ENCODE measurements at places on chromosomes 3 and 15.

- peak; percentile 35 for DNase-seq
These were observed 73.6 kb downstream of the EEFSEC start for GRCh38 chr3:128226795-128227395.

GRCh38 chr3:10508619-10509260 lies 3.4 kb upstream of the ATP2B2 start:
- no peak for DNase-seq

DNA sequence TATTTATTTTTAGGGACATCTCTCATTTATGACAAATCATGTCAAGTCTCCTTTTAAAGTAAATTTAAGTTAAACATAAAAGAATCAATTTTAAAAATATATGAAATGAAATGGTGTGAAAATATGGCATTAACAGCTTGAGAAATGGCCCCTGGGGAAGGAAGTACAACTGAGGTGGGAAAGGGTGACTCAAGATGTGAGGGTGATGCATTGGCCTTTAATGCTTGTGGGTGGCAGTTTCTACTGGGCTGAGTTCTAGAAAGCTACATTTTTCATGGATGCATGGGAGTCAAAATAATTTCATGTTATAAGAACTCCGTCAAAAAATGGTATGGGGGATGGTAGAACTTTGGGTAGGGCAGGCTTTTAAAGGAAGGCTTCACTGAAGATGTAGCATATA lies 708.8 kb upstream of the CFAP20DC start:
- peak; percentile 51 for DNase-seq

DNA sequence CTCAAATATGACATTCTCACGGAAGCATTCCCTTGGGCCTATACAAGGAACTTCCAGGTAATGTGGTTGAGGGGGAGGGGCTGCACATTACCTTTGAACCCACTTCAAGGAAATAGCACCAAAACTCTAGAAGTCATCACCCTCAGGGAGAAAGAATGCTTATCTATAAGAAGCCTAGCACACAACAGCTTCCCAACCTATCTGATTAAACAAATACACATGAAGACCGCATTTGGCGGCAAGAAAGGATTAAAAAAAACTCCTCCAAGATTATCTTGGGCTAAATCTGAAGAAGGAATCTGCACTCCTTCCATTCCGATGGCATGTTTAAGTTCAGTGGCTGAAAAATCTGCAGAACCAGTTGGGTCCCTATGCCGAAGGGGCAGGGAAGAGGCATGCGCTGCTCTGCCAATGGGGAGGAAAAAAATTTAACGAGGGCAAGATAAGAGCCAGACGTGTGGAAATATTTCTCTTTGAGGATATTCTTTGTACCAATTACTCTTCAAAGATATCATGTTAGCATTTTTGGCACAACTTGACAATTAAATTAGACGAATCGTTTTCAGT lies 82.0 kb upstream of the WNT5A start:
- no peak for DNase-seq

DNA sequence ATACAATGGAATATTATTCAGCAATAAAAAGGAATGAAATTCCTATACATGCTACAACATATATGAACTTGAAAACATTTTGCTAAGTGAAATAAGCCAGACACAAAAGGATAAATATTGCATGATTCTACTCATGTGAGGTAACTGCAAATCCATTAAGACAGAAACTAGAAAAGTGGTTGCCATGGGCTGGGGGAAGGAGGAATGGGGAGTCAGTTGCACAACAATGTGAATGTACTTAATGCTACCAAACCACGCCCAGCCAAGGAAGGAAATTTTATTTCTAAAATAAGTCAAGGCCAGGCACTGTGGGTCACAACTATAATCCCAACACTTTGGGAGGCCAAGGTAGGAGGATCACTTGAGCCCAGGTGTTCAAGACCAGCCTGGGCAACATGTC lies 9.8 kb upstream of the GMPPB start:
- DNase-seq: no peak

- DNase-seq: no peak
These were observed 26.0 kb downstream of the SORD start for GRCh38 chr15:45048794-45049631.

DNA sequence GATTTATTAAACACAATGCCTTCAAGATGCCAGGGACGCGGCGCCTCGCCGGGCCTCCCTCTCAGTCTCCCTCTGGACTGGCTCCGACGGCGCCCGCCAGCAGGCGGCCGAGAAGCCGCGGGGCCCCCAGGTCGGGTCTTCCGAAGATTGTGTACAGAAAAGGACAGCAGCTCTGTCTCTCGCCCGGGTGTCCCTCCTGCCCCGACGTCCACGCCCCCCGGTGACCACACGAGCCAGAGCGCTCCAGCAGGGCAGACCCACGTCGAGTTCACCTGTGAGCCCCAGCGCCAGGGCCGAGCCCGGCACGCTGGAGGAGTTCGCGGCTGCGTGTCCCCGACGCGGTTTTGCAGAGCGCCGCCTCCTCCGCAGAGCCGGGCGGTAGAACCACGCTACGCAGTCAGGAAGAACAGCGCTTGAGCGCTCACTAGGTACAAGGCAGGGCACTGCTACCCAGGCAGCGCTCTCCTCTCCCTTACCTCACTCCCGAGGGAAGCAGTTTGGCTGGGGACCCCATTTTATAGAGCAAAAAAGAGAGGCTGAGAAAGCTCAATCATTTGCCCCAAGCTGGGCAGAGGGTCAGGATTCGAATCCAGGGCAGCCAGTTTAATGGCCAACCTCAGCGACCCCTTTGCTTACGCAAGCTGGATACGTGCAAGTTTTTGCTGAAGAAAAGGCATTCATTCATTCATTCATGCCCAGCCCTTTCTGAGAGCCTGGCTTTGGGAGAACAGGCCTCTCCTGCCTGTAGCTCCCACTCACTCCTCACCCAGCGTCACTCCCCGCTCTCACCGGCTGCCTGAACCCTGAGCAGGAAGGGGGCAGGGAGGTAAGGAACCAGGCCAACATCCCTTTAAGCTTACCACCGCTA lies 3.0 kb upstream of the TLE3 start:
- peak; percentile 67 for DNase-seq

- DNase-seq: peak; percentile 12
These were observed 99.2 kb upstream of the TRPM1 start for GRCh38 chr15:31200735-31201151.

DNA sequence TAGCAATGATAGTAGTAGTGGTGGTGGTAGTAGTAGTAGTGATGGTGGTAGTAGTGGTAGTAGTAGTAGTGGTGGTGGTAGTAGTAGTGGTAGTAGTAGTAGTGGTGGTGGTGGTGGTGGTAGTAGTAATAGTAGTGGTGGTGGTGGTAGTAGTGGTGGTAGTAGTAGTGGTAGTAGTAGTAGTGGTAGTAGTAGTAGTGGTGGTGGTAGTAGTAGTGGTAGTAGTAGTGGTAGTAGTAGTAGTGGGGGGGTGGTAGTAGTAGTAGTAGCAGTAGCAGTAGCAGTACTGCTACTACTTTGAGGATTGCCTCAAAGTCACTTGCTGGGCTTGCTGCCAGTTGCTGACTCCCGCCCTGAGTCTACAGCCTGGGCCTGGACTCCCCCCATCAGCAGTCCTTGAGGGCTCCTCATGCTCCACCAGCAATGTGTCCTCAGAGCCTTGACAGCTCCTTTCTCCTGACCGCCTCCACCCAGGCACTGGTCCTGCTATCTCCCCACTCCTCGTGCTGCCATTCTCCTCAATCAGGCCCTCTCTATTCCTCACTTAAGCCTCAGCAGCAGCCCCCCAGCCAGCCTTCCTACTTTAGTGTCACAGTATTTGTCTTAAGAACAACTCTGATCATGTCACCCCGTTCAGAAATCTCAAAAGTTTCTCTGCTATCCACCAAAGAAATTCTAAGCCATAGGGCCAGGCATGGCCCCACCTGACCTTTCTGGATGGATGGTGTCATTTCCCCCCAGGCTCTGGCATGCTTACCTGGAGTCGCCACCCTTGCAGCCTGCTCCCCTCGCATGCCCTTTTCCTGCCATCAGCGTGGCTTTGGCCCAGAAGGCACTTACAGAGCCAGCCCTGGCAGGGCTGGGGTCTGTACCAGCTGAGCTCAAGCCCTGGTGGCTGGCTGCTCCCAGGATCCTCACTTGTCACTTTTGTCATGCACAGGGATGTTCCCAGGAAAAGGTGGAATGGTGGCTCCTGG lies 45.6 kb downstream of the DLEC1 start:
- DNase-seq: peak; percentile 67

- peak; percentile 2 for DNase-seq
These were observed 660.9 kb upstream of the NAALADL2 start for GRCh38 chr3:174198199-174198598.

- no peak for DNase-seq
These were observed 60.5 kb upstream of the KLF13 start for GRCh38 chr15:31265871-31266711.

DNA sequence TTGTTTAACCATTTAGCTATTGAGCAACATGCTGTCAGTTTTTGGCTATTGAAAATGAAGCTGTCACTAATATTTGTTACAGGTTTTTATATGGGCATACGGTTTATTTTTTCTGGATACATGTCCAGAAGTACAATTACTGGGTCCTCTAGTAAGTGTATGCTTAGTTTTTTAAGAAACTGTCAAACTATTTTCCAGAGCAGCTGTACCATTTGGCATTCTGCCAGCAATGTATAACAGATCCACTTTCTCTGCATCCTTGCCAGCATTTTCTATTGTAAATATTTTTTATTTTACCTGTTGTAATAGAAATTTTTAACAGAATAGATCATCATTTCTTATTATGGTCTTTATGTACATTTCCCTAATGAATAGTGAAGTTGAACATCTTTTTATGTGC lies 658.8 kb downstream of the EDEM1 start:
- peak; percentile 2 for DNase-seq

GRCh38 chr15:69272139-69272538 lies 26.6 kb upstream of the PAQR5 start:
- DNase-seq: no peak

GRCh38 chr15:76078285-76078877 lies 18.6 kb downstream of the TMEM266 start:
- no peak for DNase-seq

DNA sequence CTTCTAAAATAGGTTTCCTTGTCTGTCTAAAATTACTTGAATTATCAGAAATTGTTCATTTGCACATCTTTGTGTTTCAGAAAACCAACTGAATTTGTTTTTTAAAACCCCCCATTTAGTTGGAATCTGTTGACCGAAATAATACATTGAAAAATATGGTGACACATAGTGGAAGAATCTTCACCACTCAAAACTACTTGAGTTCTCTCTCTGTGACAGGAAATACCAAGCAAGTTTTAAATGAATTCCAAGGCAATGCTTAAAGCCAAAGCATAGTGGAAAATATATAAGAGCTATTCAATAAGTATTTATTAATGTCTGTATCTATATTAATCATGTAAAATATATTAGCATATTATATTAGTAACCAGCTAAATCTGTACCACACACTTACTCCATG lies 224.9 kb upstream of the COL8A1 start:
- peak; percentile 64 for DNase-seq

- peak; percentile 0 for DNase-seq
These were observed 570.4 kb downstream of the AGBL1 start for GRCh38 chr15:86650094-86650493.

DNA sequence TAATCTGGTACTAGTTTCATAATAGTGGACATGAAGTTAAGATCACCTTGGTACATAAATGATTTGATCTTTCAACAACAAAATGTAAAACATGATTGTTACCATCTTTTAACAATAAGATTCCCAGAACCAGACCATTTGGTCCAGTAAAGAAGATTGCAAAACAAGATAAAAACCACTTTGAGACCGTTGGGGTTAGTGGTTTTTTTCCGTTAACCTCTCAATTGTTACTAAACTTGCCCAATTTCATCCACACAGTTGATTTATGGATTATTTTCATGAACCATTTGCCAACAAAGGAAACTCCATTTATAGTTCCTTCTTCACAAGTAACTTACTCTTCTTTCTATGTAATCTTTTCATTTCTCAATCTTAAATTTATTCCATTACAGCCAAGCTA lies 53.8 kb downstream of the ATP8B4 start:
- no peak for DNase-seq

DNA sequence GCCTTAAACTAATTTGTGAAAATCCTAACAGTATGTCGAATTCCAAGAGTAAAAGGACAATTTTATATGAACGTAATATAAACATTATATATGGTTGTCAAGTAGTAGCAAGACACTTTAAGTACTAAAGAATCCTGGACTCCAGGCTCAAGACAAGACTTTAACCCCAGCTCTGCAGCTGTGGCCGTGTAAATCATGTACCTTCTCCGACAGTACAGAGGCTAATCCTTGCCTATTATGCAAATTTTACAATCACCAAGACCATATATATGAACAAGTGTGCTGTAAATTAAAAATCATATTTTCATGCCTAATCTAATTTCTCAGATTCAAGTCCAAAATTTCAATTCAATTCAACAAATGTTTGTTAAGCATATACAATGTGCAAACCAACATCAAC lies 35.8 kb downstream of the RBM15B start:
- no peak for DNase-seq

GRCh38 chr3:70646635-70647034 lies 334.2 kb upstream of the MDFIC2 start:
- no peak for DNase-seq

DNA sequence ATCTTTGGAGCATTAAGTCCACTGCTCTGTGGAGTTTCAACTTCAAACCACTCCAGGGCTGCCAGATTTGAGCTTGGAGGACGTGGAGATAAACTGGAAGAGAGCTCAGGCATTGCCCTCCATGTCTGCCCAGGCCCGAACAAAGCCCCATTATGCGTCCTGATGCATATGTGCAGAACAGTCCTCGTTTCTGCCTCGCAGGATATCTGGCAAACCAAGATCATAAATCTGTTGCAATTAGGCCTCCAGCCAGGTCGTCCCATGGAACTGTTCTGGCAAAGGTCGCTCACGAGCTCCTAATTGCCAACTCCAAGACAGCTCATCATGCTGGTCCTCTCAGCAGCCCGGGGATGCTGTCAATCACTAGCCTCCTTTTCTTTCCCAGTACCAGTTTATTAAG lies 91.2 kb downstream of the SEMA5B start:
- DNase-seq: no peak

DNA sequence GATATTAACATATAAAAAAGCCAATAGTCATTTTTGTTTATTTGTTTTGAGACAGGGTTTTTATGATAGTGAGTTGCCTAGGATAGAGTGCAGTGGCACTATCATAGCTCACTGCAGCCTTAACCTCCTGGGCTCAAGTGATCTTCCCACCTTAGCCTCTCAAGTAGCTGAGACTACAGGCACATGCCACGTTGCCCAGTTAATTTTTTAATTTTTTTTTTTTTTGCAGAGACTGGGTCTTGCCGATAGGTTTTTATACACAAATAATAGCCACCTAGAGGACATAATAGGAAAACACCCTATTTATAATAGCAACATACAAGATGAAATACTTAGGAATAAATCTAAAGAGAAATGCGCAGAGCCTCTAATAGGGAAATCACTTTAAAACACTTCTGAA lies 13.3 kb downstream of the EIF3J start:
- DNase-seq: peak; percentile 66
